Cardiac septum (tissue), 1 donor: ENCODE measurements at places on chromosomes 11 and 22. TPM values are rescaled to one million over a fixed set of nuclear protein-coding genes. Genes with fewer than 3 reads are reported as not detected.

GRCh38 chr22:44683881-44684280 lies 18.1 kb upstream of the PRR5 start:
- no peak for DNase-seq

GRCh38 chr11:83687787-83688186 lies 401.6 kb upstream of the CCDC90B start:
- DNase-seq, result no peak

DNA sequence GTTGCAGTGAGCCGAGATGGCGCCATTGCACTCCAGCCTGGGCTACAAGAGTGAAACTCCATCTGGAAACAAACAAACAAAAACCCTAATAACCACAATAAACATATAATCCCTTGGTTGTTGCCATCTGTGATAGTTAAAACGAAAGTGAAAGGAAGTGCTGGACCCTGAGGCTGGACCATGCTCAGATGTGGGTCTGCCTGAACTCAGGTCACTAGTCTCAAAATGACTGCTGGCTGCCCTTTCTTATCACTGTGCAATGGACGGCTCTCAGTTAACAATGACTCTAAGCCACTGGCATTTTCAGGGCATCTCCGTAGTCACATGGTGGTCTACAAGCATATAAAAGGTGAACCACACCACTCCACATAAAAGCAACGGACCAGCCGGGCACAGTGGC lies 48.2 kb upstream of the FTH1 start:
- no peak for DNase-seq

- DNase-seq, result no peak
Observed at GRCh38 chr22:17100621-17101020, 15.8 kb downstream of the IL17RA start.

- DNase-seq, result no peak
Observed at GRCh38 chr11:116356451-116356850, 416.3 kb downstream of the BUD13 start.

- DNase-seq, result no peak
Observed at GRCh38 chr22:47835726-47836125, 1073.3 kb downstream of the TBC1D22A start.

GRCh38 chr22:47397673-47398072 lies 635.2 kb downstream of the TBC1D22A start:
- no peak for DNase-seq

- DNase-seq, result no peak
Observed at GRCh38 chr11:128551058-128551457, 36.3 kb downstream of the ETS1 start.

DNA sequence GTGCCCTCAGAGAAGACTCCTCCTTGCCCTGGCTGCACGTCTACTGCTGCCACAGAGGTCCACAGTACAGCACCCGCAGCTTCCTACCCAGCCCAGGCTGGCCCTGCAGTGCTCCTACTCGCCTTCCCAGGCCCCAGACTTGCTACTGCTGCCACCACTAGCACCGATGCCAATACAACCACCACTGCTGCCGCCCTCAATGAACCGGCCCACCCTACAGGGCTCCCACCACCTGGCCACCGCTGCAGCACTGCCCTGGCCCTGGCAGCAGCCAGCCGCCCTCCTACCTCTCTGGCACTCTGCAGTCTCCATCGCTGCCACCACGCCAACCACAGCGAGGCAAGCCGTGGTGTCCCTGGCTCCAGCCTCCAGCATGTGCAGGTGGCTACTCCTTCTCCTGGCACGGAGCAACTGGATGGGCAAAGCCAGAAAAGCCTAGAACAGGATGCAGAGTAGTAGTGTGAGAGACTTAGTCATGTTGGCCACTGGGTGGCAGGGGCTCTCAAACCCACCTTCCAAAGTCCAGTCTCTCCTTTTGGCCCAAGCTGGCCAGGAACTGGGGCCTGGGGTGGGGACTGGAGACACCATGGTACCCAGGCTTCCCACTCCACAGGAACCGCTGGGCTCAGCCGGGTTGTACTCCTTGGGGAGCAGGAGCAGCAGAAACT lies 39.4 kb downstream of the C22orf42 start:
- no peak for DNase-seq

- no peak for DNase-seq
Observed at GRCh38 chr11:5467527-5467926, 18.4 kb downstream of the OR51I2 start.

GRCh38 chr11:14190992-14191778 lies 167.8 kb downstream of the RRAS2 start:
- no peak for DNase-seq

GRCh38 chr22:49738006-49738405 lies 89.7 kb downstream of the BRD1 start:
- no peak for DNase-seq

GRCh38 chr11:76603202-76603601 lies 67.3 kb downstream of the LRRC32 start:
- DNase-seq, result peak; percentile 47

GRCh38 chr11:66176650-66177049 lies 91.8 kb upstream of the RAB1B start:
- no peak for DNase-seq

DNA sequence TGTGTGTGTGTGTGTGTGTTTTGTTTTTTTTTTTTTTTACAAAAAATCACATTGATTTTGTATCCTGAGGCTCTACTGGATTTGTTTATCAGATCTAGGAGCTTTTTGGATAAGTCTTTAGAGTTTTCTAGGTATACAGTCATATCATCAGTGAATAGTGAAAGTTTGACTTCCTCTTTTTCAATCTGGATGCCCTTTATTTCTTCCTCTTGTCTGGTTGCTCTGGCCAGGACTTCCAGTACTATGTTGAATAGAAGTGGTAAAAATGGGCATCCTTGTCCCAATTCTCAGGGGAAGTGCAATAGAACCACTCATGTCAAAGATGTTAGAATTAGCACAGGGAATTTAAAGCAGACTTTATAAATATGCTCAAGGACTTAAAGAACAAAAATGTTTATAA lies 32.6 kb upstream of the PRDM11 start:
- DNase-seq, result no peak

DNA sequence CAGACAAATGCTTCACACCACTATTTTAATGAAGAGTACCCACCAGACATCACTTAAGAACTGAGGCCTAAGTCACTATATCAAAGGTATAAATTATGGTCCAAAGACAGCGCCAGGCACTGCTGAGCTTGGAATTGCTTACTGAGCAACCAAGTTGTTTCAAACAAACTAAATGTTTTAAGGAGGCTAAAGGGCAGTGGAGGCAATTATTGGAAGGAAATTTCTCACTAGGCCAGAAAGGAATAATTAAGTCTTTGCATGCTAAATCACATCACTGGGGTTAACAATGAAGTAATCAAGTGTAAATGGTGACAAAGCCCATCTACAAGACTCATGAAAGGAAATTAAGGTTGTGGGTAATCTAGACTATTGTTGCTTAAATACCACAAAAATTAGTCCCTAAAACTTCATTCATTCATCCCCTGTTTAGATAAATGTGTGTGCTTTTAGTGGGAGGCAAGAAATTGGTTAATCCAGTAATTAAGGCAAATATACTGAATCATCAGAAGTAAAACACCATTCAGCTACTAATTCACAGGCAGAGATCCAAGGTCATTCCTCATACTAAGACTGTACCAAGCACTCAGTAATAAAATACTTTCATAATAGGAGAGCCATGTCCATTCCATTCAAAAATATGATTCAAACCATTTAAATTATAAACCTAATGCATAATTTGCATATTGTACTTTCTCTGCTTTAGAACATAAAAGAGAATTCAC lies 21.2 kb downstream of the LGR4 start:
- DNase-seq, result no peak

GRCh38 chr11:3664032-3664630 lies 7.1 kb downstream of the CHRNA10 start:
- DNase-seq, result peak; percentile 67

- no peak for DNase-seq
Observed at GRCh38 chr22:20940186-20940651, 23.0 kb downstream of the CRKL start.

DNA sequence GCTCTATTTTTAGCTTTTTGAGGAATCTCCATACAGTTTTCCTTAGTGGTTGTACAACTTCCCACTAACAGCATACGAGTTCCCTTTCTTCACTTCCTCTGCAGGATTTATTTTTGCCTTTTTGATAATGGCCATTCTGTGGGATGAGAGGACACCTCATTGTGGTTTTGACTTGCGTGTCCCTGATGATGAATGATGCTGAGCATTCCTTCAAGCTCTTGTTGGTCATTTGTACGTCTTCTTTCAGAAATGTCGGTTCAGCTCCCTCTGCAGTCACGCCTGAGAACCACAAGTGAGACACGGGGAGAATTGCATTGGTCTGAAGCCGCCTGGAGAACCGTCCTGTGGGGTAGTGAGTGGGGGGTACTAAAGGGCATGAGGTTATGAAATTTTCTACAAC lies 2.0 kb upstream of the KRTAP5-10 start:
- DNase-seq, result no peak

- DNase-seq, result no peak
Observed at GRCh38 chr11:16790486-16791190, 52.2 kb downstream of the C11orf58 start.

- DNase-seq, result no peak
Observed at GRCh38 chr11:122728561-122728960, 73.0 kb downstream of the UBASH3B start.

- DNase-seq, result no peak
Observed at GRCh38 chr22:24106385-24107381, 74.6 kb upstream of the SUSD2 start.

DNA sequence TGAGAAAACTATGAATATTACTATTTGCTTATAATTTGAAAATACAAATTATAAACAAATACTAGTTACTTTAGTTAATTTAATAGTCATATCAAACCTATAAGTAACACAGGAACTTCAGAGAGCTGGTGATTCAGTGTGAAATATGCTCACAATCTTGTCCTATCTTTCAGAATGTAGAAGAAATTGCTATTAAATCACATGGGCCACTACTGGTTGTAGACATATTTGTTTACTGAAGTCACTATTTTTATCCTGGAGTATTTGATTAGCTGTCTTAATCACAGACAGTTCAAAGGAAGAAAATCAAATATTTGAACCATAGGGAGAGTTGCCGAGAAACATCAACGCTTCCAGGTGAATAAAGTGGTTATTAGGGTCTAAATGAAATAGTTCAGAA lies 187.6 kb upstream of the ANO3 start:
- DNase-seq, result no peak

DNA sequence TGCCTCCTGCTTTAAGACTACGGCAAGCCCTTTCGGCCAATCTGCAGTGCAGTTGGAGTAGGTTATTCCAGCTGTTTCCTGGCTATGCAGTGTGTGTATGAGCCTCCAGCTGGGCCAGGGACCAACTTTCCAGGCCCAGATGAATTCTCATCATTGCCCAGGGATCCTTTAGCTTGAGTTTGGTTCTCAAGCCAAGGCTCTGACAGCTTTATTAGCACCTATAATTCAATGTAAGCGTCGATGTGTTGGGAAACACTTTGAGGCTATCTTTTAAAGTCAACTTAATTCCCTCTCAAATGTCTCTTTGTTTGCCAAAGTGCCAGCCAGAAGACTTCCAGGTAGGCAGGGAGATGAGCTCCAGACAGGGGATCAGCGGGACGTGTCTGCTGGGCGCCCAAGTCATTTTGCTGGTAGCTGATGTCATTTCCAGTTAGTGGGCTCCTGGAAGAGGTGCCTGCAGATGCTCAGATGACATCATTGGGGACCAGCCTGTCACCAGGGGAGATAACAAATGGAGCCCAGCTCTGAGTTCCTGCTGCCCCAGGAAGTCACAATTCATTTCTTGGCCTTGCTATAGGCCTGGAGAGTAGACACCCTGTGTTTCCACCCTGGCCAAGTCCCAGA lies 520.4 kb downstream of the SOX6 start:
- no peak for DNase-seq

GRCh38 chr11:9516113-9516512 lies 55.3 kb downstream of the ZNF143 start:
- DNase-seq, result no peak

- peak; percentile 54 for DNase-seq
Observed at GRCh38 chr22:30863081-30863833, 105.3 kb downstream of the MORC2 start.

GRCh38 chr11:82494988-82495432 lies 238.7 kb downstream of the FAM181B start:
- no peak for DNase-seq

DNA sequence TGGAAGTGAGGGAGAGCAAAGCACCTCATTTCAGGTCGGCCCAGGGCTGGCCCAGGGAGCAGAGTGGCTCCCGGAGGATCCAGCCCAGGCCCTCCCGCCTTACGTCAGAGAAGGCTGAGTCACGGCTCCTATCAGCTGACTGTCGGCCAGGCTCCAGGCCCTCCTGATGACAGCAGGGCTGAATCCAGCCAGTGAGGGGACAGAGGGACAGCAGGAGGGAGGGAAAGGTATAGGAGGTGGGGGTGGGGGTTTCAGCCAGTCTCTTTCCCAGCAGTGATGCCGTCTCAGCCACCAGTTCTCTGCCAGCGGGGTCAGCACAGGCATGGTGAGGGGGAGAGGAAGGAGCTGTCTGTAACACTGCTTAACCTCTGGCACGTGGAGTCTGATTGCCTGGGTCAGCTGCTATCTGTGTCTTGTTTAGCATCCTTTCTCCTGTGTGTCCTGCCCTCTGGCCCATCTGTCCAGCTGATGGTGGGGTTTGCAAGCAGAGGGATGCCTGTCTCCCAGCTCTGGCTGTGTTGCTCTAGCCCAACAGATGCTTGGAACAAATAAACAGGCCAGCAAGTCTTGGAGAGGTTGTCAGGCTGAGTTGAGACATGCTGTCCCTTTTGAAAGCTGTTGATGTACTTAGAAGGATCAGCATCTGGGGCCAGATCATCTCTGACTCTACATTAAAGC lies 74.0 kb downstream of the ADAMTS15 start:
- DNase-seq, result peak; percentile 95

- no peak for DNase-seq
Observed at GRCh38 chr22:19042285-19043120, 79.7 kb downstream of the DGCR2 start.

The APOBEC3A gene
- total RNA-seq, result 1.7 TPM

The NAALAD2 gene
- 0.27 TPM for total RNA-seq

The CSNK2A3 gene
- 1.6 TPM for total RNA-seq

The TESMIN gene
- total RNA-seq, result 0.46 TPM

The SHISAL1 gene
- 0.70 TPM for total RNA-seq

The SLC22A6 gene
- total RNA-seq, result not detected

The FADS3 gene
- total RNA-seq, result 126 TPM

The GNAZ gene
- 2.2 TPM for total RNA-seq

The OR8A1 gene
- not detected for total RNA-seq

The SLC17A6 gene
- not detected for total RNA-seq

The OR6T1 gene
- total RNA-seq, result not detected

The ART5 gene
- 1.4 TPM for total RNA-seq

The CLDN25 gene
- not detected for total RNA-seq

The UPB1 gene
- 0.67 TPM for total RNA-seq

The IL17REL gene
- not detected for total RNA-seq

The OAF gene
- 17.8 TPM for total RNA-seq

The OR51B5 gene
- total RNA-seq, result not detected
